ENCODE measurements at places on chromosomes 3 and 15.

DNA sequence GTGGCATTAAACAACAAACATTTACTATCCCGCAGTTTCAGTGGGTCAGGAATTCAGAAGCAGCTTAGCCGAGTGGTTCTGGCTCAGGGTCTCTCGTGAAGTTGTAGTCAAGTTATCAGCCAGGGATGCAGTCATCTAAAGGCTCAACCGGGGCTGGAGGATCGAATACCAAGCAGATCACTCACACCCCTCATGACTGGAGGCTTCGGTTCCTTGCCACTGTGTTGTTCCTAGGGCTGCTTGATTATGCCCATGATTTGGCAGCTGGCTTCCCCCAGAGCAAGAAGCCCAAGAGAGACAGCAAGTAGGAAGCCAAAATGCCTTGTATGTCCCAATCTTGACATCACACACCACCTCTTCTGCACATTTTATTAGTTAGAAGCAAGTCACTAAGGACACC is 33.9 kb upstream of the CDCP1 start:
- DNase-seq = no peak

DNA sequence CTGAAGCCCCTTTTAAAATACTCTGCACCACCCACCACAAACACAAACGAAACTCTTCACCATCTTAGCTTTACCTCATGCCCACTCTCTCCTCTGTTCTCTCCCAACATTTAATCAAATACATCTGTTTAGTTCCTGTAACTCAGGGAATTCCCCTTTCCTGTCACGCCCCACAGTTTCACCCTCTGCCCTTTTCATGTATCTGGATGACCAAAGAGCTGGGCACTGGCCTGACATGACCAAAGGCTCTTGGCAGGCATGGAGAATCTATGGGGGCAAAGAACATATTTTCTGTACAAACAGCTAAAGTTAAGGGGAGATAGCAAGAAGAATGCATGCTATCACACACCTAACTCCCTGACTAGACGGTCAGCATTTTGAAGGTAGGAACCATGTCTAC is 270.0 kb downstream of the TBL1XR1 start:
- DNase-seq = no peak

DNA sequence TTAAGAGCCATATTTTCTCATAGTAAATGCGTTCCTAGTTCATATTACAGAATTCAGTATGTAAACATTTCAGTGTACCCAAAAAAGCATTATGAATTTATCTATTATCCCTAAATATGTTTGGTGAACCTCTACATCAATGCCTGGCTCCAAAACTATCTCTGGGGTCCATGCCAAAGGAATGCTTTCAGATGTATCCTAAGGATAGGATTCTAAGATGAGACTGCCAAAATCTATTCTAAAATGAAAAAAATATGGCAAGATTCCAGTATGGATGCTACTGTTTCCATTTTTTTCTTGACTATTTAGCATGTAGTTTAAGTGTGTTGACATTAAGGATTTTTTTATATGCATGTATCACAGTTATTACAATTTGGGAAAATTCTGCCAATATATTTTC is 18.8 kb downstream of the EIF5A2 start:
- DNase-seq = no peak

- DNase-seq = no peak
Measured at GRCh38 chr3:30596152-30596551, 10.2 kb upstream of the TGFBR2 start.

- no peak for DNase-seq
Measured at GRCh38 chr3:55309336-55309735, 177.8 kb downstream of the WNT5A start.

DNA sequence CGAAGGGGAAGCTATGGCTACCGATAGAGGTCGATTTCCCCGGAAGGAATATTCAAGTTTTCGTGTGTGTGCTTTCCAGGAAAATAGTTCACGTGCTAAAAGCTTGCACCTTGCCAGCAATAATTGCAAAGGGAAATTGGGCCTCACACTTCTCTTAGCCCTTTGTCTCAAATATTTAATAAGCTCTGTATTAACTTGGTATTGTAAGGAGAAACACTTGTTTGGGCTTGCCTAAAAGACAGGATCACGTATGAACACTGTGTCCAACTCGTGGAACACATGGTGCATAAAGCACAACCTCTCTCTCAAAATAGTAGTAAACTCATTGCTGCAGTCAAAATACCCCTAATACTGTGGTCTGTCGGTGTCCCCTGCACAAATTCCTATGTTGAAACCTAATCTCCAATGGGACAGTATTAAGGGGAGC is 352 bp upstream of the TMF1 start:
- DNase-seq = no peak

GRCh38 chr15:98614681-98615080 is 33.7 kb upstream of the IGF1R start:
- DNase-seq = no peak

GRCh38 chr3:114380233-114380651 is 86.4 kb downstream of the TIGIT start:
- DNase-seq = no peak

GRCh38 chr3:28280781-28281180 is 39.4 kb downstream of the CMC1 start:
- DNase-seq = no peak

DNA sequence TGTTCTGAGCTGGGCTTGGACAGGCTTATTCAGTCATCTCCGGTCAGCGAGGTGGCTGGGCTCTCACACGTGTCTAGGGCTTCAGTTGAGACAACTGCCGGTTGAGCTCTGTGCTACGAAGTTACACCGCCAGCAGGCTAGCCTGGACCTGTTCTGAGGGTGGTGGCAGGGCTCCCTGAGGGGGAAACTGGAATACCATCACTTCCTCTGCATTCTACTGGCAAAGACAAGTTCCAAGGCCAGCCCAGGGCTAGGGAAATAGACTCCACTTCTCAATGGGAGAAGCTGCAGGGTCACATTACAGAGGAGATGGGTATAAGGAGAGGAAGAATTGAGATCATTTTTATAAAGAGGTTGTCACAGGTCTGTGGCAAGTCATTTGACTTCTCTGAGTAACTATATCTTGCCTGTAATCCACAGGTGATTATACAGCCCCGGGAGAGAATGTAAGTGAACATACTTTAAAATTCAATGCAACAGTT is 106.8 kb upstream of the IL12A start:
- DNase-seq = no peak

DNA sequence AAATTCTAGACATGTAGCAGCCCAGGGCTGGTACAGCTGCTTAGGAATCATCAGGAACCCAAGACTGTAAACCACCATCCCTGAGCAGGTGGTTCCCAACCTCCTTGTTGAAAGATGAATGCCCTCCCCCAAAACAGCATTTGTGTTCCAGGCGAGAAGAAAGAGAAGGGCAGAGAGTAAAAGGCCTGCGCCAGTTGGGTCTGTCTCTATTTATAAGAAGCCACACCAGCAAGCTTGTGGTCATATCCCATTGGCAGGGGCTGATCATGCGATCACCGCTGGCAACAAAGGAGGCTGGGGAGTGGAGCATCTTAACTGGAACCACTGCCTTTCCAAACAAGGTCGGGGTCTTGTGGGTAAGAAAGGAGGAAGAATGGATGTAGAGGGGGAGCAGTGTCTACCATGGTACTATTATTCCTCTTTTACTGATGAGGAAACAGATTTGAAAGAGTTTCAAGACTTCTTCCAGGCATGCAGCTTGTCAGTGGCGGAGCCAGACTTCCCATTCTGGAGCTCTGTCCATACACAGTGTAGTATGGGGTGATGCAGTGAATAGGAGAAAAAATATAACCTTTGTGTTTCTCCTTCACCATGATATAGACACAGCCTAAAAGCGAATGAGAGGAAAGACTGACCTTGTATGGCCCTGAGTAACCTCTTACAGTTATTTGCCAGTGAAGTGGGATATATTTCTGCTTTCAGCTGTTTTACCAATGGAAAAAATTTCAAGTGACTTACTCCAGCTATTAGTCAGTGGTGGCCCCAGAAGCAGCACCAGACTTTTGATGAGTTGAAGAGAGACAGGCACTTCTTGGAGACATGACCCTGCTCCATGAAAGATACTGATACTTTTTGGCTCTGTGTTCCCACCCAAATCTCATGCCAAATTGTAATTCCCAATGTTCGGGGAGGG is 222.6 kb downstream of the ABHD5 start:
- DNase-seq = no peak

DNA sequence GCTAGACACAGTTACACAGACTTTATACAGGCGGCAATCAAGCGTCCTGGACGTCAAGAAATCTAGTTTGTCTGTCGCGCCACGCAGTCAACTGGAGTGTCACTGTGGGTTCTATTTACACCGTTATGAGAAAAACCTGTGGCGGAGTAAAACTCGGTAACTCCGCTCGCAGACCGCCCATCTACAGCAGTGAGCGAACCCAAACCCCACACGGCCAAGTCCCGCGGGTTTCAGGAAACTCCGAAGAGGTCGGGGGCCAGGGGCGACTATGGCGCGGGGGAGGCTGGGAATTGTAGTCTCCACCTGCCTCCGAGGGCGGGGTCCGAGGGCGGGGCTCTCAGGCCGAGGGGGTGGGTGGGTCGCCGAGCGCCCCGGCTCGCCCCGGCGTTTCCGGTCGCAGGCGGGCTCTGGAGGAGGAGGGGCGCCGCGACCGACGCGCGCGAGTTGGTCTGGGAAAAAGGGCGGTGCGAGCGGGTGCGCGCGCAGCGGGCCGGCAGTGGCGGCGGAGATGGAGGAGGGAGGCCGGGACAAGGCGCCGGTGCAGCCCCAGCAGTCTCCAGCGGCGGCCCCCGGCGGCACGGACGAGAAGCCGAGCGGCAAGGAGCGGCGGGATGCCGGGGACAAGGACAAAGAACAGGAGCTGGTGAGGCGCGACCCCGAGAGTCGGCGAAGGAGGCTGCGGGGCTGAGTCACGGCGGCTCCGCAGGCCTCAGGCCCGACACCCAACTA is at the start of gene PSMD2:
Gene PSMD2 (plus strand): TSS at position 483 of the 729 bp plus-strand sequence. CDS start 26 bp downstream, at position 509.
- DNase-seq = peak; percentile 99

GRCh38 chr3:45566951-45567411 is 27.6 kb upstream of the LIMD1 start:
- no peak for DNase-seq

- no peak for DNase-seq
Measured at GRCh38 chr3:186990277-186990676, 60.0 kb downstream of the ST6GAL1 start.

DNA sequence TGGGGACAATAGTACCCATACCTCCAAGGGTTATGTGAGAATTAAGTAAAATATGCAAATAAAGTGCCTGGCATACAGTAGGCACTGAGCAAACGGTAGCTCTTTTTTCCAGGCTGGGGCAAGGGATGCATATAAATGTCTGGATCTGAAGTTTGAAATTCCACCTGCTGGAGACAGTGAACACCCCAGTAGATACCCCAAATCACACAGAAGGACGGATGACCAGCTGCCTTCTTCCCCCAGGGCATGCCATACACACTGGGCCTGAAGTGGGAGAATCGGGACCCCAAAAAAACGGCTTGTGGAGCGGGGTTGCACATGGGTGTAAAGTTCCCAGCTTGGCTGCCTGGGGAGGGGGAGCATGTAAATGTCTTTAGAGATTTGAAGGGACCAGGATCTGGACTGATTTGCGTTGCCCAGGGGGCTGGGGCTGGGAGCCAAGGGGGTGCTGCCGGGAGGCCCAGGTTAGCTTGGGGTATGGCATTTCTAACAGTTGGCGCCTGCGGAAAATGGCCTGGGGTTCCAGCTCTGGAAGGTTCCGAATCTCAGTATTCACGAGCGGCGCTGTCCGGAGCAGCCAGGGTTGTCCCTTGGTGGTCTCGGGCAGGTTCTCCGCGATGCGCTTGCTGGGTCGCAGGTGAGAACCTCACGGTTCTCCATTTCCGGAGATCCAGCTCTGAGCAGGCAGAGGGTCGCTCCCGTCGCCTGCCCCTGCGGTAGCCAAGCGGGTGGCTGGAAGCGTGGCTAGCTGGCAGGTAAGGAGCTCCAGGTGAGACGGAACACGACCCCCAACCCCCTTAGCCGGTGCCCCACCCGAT is 42.6 kb upstream of the POLG start:
- DNase-seq = no peak

GRCh38 chr3:77456906-77457305 is 417.0 kb downstream of the ROBO2 start:
- no peak for DNase-seq

DNA sequence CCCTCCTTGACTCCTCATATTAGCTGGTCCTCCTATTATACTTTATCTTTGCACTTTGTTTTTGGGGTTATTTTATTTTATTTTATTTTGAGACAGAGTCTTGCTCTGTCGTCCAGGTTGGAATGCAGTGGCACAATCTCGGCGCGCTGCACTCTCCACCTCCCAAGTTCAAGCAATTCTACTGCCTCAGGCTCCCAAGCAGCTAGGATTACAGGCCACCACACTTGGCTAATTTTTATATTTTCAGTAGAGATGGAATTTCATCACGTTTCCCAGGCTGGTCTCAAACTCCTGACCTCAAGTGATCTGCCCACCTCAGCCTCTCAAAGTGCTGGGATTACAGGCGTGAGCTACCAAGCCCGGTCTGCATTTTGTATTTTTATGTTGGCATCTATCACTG is 126.7 kb downstream of the FOXB1 start:
- no peak for DNase-seq

GRCh38 chr3:134373271-134374104 is 759 bp downstream of the AMOTL2 start:
- no peak for DNase-seq

DNA sequence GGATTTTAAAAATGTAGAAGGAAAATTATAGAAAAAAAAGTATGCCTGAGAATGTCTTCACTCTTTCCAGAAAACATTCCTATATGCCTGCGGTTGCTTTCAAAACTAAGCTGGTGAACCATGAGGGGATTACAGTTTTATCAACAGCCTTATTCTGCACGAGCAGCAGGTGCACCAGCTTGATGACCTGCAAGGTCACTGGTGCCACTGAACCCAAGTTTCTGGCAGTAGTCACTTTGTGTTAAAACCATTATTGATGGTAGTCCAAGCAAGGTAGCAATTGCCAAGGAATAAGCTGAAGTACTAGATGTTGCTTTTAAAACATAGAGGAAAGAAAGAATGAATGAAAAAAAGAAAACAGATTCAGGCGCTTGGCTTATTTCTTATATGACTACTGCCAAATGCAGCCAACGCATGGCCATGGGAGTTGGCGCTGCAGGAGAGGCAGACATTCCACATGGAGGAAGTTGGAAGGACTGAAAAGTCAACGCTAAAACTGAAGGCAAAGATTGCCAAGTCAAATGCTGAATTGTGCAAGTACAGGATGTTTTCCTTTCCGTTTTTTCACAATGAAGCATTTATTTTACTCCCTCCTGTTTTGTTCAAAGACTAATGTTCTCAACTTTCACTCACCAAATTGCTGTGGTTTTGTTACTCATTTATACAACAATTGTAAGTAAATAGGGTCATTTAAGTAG is 601.4 kb downstream of the CADM2 start:
- no peak for DNase-seq

- DNase-seq = no peak
Measured at GRCh38 chr3:123692041-123692440, 107.2 kb upstream of the HACD2 start.

- no peak for DNase-seq
Measured at GRCh38 chr3:45940781-45941365, 2.4 kb upstream of the CXCR6 start.

All from activated naive CD4-positive, alpha-beta T cell (primary cell).